ENCODE measurements at places on chromosomes 6 and 20. TPM values are rescaled to one million over a fixed set of nuclear protein-coding genes. Genes with fewer than 3 reads are reported as not detected.

VGLL2 gene
- not detected for total RNA-seq

PRDM1 gene
- total RNA-seq: 5.9 TPM

SLC13A3 gene
- total RNA-seq: not detected

HUS1B gene
- not detected for total RNA-seq

ADGRF5 gene
- total RNA-seq: not detected

PRSS16 gene
- 4.0 TPM for total RNA-seq

SYNGAP1 gene
- 3.7 TPM for total RNA-seq
